ENCODE measurements at places on chromosomes 13 and 19.

- peak; percentile 61 for DNase-seq
These were observed 4.4 kb upstream of the KCNN4 start for GRCh38 chr19:43784981-43785808.

GRCh38 chr19:33254245-33254824, 28.7 kb upstream of the SLC7A10 start:
- DNase-seq = no peak

- DNase-seq = no peak
These were observed 25.3 kb upstream of the MEDAG start for GRCh38 chr13:30880856-30881155.

- DNase-seq = no peak
These were observed 144.5 kb downstream of the TNFRSF19 start for GRCh38 chr13:23714672-23715071.

- no peak for DNase-seq
These were observed 69.3 kb downstream of the KLF12 start for GRCh38 chr13:74064805-74065312.

DNA sequence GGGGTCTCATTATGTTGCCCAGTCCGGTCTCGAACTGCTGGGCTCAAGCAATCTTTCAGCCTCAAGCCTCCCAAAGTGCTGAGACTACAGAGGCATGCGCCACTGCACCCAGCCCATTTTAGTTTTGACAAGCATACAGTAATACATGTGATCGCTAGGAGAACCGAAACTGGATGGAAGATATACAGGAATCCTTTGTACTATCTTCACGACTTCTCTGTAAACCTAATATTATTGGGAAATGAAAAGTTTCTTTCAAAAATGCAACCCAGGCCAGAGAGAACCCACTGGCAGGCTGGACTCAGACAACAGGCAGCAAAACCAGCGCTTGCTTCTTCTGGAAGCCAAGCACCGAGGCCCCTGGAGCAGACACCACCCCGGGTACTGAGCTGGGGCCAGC, 9.4 kb downstream of the C19orf12 start:
- no peak for DNase-seq

DNA sequence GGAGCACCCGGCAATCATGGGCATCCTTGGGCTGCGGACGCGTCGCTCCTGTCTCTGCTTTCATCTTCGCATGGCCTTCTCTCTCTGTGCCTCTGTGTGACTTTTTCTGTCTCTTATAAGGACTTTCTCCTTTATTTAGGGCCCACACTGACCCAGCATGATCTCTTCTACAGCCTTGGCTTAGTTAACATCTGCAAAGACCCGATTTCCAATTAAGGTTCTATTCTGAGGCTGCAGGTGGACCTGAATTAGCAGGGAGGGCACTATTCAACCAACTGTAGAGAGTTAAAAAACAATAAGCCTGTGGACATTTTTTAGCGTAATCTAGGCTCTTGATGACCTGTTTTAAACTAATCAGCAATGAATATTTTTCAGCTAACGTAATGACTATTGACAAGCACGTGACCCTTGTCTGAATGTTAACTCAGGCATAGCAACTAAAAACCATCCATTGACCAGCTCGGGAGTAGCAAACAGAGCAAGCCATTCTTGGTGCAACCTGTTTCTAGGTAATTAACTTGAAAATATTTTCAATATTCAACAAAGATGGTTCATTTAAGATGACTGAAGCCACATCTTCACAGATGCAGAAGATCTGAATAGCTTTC, 15.2 kb downstream of the F10 start:
- DNase-seq = no peak

- DNase-seq = no peak
These were observed 280.3 kb downstream of the POU4F1 start for GRCh38 chr13:78323040-78323439.

DNA sequence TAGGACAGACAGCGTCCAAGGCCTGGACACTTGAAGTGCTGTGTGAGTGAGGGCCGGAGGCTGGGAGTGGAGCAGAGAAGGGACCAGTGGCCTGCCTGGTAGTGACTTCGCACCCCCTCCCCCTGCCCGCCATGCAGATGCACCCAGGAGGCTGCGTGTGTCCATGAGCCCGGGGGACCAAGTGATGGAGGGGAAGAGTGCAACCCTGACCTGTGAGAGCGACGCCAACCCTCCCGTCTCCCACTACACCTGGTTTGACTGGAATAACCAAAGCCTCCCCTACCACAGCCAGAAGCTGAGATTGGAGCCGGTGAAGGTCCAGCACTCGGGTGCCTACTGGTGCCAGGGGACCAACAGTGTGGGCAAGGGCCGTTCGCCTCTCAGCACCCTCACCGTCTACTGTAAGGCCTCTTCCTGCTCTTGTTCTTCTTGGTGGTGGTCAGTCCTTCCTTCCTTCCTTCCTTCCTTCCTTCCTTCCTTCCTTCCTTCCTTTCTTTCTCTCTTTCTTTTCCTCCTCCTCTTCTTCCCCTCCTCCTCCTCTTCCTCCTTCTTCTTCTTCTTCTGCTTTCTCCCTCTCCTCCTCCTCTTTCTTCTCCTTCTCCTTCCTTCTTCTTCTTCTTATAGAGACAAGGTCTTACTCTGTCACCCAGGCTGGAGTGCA, 6.0 kb upstream of the FFAR1 start:
- DNase-seq = no peak

- DNase-seq = peak; percentile 8
These were observed 79.9 kb upstream of the GSX1 start for GRCh38 chr13:27712421-27712820.

DNA sequence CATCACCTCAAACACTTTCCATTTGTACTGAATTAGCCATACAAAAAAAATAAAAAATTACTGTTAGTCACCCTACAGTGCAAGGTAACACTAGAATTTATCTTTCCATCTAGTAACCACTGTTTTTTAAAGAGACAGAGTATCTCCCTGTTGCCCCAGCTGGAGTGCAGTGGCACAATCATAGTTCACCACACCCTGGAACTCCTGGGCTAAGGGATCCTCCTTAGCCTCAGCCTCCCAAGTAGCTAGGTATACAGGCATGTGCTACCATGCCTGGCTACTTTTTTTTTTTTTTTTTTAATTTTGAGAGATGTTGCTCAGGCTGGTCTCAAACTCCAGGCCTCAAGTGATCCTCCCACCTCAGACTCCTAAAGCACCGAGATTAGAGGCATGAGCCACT, 17.9 kb downstream of the ANKRD10 start:
- DNase-seq = no peak

DNA sequence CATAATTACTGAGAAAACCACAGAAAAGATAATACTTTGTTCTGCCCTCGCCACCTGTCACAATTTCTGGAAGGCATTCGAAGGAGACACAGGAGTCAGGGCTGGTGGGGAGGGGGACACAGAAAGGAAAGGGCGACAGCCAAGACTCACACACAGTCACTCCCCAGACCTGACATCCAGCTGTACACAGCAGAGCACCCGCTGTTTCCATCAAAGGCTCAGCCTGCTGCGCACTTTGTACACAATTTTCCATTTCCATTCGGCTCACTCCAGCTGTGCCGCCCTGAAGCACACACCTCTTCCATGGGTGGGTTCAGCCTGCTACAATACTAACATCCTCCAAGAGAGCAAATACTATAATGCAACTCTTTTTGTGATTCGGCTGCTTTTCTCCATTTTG, 38.0 kb downstream of the STK24 start:
- DNase-seq = no peak

GRCh38 chr13:90415902-90416301, 931.6 kb upstream of the MIR17HG start:
- DNase-seq = no peak

- DNase-seq = no peak
These were observed 435 bp upstream of the OBI1 start for GRCh38 chr13:78659450-78659730.

DNA sequence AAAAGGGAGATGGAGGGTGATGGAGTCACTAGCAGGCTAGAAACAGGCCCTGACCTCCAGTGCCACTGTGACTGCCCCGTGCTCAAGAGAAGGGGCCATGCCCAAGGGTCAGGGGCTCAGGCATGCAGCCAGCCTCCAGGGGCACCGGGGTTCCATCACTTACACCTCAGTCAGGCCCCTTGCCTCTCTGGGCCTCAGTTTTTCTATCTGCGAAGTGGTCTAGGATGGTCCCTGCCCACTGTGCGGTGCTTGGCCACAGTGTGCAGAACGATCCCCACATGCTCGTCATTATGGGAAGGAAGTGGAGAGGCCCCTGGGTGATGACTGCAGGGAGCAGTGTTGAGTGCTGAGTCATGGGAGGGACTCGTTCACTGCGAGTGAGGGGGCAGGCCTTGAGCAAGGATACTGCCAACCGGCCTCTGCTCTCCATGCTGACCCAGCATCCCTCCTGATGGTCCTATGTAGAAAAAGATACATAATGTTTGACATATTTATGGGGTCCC, 23.1 kb downstream of the TMED1 start:
- DNase-seq = no peak

GRCh38 chr13:86282442-86282841, 483.2 kb upstream of the SLITRK6 start:
- no peak for DNase-seq

GRCh38 chr19:1068009-1069001, 1.3 kb downstream of the ARHGAP45 start:
- DNase-seq = no peak

All from COR-L47 (cell line).